ENCODE measurements at places on chromosomes 2 and 18. TPM values are rescaled to one million over a fixed set of nuclear protein-coding genes. Genes with fewer than 3 reads are reported as not detected.

Gene CNNM3
- total RNA-seq = 6.3 TPM

Gene CCDC121
- total RNA-seq = 6.3 TPM

Gene KCNIP3
- total RNA-seq = 2.4 TPM

Gene SLC4A1AP
- total RNA-seq = 17.4 TPM

Gene WDCP
- total RNA-seq = 7.1 TPM

Gene ALLC
- total RNA-seq = not detected

Gene NCK2
- total RNA-seq = 38.4 TPM

Gene CLEC4F
- 0.10 TPM for total RNA-seq

Gene SLC14A1
- total RNA-seq = 11.9 TPM

Gene HOXD8
- total RNA-seq = 17.0 TPM
